ENCODE measurements at places on chromosomes 2 and 18. TPM values are rescaled to one million over a fixed set of nuclear protein-coding genes. Genes with fewer than 3 reads are reported as not detected.

DNA sequence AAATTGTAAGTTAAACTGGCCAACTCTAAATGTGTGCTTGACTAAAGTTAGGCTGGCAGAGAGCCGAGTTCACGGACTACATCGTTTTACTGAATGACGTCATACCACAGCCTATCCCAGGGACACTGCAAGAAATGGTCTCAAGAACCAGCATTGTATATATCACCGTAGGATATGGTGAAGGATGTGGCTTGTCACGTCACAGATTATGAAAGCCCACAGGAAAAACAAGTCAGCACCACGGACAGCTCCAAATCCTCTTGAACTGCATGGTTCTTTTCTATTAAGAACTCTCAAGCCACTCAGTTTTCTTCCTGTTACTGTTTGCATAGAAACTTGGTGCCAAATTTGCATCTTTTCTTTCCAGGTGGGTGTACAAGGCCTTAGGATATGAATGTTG, 85.1 kb upstream of the ACAA2 start:
- DNase-seq: peak; percentile 93

DNA sequence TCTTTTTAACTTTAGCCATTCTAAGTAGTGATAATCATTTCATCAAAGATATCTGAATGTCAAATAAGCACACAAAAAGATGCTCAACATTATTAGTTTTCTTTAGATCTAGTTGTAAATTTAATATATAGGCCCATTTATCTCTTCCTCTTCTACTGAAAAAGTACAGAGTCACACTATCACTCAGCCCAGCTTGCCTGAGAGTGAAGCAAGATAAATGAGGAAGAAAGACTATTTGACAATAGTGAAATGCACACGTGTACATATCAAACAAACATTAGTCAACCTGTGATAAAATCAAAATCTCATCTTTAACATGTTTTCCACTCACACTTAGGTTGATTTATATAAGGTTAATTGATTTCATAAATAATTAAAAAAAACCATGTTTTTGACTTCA, 83.5 kb upstream of the CCDC195 start:
- DNase-seq: no peak

DNA sequence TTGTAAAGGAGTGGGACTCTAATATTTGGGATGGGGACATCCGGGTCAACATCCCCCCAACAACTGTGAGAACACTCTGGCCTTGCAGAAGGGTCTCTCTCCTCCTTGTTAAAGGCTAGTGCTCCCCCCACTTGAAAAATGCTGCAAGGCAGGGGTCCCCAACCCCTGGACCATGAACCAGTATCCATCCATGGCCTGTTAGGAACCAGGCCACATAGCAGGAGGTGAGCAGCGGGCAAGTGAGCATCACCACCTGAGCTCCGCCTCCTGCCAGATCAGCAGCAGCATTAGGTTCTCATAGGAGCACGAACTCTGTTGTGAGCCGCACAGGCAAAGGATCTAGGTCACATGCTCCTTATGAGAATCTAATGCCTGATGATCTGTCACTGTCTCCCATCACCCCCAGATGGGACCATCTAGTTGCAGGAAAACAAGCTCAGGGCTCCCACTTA, 243.9 kb upstream of the ID2 start:
- DNase-seq: no peak

- DNase-seq: peak; percentile 28
Measured at GRCh38 chr2:99605036-99605435, 115.2 kb upstream of the REV1 start.

- DNase-seq: no peak
Measured at GRCh38 chr2:40471866-40472265, 20.0 kb upstream of the SLC8A1 start.

DNA sequence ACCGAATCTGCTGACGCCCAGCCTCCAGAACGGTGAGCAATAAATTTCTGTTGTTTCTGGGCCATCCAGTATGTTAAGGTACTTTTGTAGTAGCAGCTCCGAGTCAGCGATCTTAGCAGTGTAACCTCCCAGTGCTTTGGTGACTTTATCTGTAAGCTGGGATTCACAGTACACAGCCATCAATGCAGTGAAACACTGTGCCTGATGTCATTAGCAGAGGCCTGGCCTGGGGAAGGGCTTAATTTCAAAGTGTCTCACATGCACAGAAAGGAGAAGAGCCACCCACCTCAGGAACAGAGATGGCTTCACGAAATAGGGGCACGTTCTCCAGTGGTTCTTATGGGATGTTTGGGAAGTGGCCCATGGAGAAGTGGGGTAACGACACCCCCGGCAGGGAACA, 281.2 kb downstream of the PHLPP1 start:
- DNase-seq: no peak

- DNase-seq: no peak
Measured at GRCh38 chr2:218223046-218223445, 6.1 kb downstream of the ARPC2 start.

GRCh38 chr2:33907866-33908265, 308.8 kb upstream of the FAM98A start:
- DNase-seq: peak; percentile 21

GRCh38 chr2:23683001-23683400, 243.9 kb downstream of the ATAD2B start:
- DNase-seq: no peak

DNA sequence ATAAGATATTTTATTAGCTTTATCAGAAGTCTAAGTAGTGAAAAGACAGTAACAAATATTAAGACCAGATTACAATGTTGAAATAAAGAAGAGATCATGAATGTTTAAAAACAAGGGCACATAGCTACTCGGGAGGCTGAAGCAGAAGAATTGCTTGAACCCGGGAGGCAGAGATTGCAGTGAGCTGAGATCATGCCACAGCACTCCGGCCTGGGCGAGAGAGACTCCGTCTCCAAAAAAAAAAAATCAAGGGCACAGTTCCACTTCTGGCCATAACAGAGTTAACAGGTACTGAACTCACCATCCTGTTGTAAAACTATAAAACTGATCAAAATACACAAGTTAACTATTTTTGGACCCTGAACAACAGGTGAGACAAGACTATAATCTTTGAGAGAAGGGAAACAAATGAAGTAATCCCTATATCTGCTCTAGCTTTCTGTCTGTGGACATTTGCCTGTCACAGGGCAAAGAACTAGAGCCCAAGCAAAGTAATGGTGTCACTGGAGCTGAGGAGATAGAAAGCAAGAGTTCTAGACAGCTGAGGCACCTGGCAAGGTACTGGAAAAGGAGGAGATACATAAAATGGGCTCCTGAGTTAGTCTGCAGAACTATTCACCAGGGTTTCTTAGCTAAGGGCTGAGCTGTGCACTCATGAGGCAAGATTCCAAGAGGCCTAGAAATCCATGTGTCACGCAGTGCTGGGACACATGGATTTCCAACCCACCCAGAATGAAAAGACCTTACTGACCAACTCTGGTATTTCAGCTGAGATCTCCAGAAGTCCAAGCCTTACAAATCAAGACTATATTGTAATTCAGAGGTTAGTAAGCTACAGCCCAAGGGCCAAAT, 15.2 kb downstream of the MMADHC start:
- no peak for DNase-seq

GRCh38 chr2:62501069-62501468, 4.9 kb downstream of the TMEM17 start:
- no peak for DNase-seq

GRCh38 chr2:235096447-235096846, 144.6 kb downstream of the SH3BP4 start:
- DNase-seq: no peak

DNA sequence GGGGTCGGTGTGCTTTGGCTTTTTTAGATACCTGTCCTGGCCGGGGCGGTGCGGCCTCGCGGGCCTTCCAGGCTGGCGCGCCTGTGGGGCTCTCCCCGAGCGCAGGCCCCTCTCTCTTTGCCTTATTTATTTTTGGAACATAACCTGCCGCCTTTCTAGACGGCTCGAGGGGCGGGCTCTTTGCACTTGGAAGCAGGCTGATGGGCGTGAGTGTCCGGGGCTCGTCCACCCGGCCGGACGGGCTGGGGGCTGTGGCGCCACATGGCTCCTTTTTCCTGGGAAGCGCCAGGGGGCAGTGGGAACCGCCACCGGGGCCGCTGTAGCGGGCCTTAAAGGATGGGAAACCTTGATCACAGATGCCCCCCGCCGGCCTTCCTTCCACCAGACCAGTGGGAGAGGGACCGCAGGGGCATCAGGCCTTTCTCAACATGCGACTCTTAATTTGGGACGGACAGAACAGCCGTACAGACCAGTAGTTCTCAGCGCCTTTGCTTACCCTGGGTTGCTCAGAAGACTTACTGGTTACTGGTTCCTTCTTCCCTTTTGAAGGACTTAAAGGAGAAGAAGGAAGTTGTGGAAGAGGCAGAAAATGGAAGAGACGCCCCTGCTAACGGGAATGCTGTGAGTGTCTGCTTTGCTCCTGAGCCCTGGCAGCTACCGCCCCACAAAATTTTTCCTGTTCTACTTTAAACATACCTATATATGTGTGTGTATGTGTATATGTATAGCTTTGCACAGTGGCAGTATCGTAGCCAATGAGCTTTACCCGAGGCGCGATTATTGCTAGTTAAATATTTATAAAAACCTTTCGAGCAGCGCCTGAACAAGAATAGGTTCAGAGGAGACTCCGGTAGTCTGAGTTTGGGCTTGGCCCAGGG, 2.7 kb downstream of the PTMA start:
- peak; percentile 64 for DNase-seq

- no peak for DNase-seq
Measured at GRCh38 chr2:158903711-158904405, 64.6 kb upstream of the TANC1 start.

DNA sequence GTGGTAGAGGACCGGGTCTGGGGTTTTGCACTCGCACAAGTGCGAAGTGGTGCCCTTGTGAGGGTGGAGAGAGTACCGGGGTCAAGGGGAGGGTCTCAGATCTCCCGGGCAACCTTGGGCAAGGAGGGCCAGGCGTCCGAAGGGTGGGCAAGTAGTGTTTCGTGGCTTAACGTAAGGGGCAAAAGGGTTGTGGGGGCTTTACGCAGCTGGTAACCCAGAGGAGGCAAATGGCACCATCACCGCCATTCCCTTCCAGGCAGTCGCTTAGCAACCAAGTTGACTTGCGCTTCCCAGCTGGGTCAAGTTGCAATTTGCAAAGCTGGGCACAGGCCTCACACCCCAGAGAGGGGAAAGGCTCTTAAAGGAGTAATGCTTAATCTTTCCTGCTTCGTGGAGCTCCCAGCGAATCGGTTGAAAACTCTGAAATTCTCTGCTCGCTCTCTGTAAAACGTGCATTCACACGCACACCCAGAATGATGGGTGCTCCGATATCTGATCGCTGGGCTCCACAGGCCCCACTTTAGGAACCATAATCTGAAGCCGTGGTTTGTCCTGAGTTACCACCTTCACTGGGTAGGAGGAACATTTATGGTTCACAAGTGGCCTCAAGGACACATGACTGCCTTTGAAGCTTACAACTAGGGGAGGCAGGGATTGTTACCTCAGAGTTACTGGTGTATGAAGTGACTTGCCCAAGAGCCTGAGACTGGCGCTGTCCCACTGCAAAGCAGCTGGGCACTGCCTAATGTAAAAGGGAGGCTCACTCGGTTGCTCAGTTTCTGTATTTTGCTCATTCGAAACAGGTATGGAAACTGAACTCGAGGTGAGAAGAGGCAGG, 127.9 kb downstream of the UXS1 start:
- peak; percentile 81 for DNase-seq

DNA sequence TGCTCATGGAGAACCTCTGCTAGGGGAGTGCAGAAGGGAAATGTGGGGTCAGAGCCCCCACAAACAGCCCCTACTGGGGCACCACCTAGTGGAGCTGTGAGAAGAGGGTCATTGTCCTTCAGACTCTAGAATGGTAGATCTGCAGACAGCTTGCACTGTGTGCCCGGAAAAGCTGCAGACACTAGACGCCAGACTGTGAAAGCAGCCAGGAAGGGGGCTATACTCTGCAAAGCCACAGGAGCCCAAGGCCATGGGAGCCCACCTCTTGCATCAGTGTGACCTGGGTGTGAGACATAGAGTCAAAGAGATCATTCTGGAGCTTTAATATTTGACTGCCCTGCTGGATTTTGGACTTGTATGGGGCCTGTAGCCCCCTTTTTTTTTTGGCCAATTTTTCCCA, 60.9 kb downstream of the RPE start:
- no peak for DNase-seq

GRCh38 chr2:39541011-39541930, 104.2 kb upstream of the MAP4K3 start:
- no peak for DNase-seq

DNA sequence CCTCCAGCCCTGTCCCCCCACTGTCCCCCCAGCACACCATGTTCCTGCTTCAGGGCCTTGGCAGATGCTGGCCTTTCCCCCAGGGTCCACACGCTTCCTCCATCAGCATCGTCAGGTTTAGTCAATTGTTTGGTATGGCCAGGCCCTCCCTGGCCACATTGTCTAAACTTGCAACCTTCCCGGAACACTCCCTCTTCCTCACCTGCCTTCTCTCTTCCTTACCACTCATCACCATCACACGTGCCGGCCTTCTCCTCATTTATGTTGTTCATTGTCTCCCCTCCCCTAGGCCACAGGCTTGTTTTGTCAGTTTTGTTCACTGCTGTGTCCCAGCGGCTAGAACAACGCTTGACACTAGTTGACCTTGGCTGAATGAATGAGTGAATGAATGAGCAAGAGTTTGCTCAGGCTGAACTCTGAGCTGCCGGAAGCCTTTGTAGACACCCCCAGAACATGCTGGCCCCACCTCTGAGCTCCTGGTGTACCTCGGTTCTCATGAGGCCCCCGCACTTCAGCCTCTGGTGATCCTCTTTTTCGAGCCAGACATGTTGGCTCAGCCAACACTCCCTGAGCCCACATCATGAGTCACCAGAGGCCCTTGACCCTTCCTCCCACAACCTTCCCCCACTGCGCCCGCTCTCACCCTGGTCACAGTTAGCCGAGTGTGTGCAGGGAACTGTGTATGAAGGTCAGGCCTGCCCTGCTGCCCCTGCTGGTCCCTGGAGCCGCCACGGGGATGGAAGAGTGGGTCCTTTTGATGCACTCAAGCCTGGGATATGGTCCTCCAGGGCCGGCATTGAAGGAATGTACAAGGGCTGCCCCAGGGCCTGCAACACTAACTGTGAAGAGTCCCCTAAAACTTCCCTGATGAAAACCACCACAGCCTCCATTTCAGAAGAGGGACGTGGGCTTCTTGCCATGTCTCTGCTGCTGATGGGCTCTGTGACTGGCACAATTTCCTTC, 57.5 kb downstream of the HS1BP3 start:
- no peak for DNase-seq

DNA sequence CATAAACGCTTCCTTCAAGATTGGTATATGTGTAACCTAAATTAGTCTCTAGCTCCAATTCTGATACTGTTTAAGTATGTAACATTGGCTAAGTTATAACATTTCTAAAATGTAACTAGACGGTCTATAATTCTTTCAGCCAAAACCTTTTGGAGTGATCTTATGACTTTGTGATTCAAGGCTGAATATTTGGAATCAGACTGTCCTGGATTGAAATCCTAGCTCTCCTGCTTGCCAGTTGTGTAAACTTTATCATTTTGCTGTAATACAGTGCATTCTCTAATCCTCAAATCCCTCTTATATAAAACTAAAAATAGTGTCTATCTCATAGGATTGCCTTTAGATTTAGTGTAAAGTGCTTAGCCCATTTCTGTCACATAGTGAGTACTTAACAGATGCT, 337.2 kb upstream of the KCNJ3 start:
- DNase-seq: no peak

GRCh38 chr2:3209258-3209657, 168.4 kb downstream of the EIPR1 start:
- no peak for DNase-seq

DPP4 gene
- 3.2 TPM for total RNA-seq

PLCL1 gene
- total RNA-seq: 31.2 TPM

CTAGE1 gene
- total RNA-seq: not detected

CPLX4 gene
- not detected for total RNA-seq

ZNF236 gene
- 27.9 TPM for total RNA-seq
